ENCODE measurements at places on chromosomes 7 and 10.

DNA sequence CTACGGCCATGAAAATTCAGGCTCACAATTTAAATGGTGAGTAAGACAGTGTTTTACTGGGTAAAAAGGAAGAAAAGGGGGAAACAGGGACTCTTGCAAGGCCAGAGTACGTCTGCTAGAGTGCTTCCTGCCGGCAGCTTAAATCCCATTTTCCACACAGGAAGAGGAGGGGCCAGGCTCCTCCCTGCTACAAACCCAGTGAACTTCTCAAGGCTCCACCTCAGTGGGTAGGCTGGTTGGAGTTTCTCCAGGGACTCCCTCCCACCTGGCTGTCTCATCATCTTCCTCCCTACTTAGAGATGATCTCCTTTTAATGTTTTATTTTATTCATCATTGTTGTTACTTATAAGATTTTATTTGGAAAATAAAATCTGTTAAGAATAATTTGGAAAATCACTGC, 62.6 kb upstream of the SEMA3C start:
- no peak for DNase-seq

DNA sequence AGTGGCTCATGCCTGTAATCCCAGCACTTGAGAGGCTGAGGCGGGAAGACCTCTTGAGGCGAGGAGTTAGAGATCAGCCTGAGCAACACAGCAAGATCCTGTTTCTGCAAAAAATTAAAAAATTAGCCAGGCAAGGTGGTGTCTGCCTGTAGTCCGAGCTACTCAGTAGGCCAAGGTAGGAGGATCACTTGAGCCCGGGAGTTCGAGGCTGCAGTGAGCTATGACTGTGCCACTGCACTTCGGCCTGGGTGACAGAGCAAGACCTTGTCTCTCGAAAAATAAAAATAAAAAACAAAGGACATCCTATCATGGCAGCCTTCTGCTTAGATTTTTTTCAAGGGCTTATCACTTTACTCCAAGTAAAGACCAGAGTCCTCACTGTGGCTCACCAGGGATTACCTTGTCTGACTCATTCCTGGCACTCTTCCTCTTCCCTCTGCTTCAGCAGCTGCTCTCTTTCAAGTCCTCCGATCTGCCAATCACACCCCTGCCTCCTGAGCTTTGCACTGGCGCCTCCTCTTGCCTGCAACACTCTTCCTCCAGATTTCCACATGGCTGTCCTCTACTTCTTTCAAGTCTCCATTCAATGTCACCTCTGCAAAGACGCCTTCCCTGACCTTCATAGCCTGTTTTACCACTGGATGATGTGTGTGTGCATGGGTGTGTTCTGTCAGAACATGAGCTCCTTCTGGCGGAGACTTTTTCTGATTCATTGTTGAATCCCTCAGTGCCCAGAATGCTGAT, 7.7 kb downstream of the PRTFDC1 start:
- DNase-seq: no peak

GRCh38 chr7:98134420-98135228, 28.0 kb downstream of the LMTK2 start:
- no peak for DNase-seq

GRCh38 chr7:33423646-33424020, 294.3 kb downstream of the BBS9 start:
- no peak for DNase-seq

- no peak for DNase-seq
Observed at GRCh38 chr7:151342102-151342646, 562 bp downstream of the NUB1 start.
